ENCODE measurements at places on chromosomes 3 and 15.

GRCh38 chr15:88476635-88477060 lies 9.1 kb downstream of the MRPS11 start:
- DNase-seq = peak; percentile 6

DNA sequence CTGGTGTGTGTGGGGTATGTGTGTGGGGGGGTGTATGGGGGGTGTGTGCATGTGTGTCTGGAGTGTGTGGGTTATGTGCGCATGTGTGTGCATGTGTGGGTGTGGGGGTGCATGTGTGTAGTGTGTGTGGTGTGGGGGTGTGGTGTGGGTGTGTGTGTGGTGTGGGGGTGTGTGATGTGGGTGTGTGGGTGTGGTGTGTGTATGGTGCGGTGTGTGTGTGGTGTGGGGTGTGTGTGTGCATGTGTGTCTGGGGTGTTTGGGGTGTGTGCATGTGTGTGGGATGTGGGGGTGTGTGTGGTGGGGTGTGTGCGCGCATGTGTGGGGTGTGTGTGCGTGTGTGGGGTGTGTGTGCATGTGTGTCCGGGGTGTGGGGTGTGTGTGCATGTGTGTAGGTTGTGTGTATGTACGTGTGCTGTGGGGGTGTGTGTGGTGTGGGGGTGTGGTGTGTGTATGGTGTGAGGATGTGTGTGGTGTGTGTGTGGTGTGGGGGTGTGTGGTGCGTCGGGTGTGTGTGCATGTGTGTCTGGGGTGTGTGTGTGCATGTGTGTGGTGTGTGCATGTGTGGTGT lies 6.2 kb upstream of the OCA2 start:
- no peak for DNase-seq

GRCh38 chr15:20356911-20357480 lies 184.6 kb downstream of the GOLGA6L6 start:
- DNase-seq = no peak

DNA sequence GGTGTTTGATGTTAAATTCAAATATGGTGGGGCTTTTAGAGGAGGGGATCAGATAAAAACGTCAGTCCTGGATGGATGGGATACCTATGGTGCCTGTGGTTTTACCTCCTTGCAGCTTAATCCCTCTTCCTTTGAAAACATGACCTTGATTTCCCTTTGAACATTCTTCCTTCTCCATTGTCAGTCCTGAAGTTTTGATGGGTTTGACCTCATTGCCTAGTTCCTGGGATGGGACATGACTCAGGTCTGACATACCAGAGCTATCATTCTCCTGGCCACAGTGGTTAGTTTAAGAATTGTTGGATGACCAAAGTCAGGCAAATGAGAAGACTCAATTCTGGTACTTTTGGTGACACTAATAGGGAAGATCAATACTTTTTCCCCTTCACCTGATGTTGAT lies 87.2 kb downstream of the PRICKLE2 start:
- no peak for DNase-seq

DNA sequence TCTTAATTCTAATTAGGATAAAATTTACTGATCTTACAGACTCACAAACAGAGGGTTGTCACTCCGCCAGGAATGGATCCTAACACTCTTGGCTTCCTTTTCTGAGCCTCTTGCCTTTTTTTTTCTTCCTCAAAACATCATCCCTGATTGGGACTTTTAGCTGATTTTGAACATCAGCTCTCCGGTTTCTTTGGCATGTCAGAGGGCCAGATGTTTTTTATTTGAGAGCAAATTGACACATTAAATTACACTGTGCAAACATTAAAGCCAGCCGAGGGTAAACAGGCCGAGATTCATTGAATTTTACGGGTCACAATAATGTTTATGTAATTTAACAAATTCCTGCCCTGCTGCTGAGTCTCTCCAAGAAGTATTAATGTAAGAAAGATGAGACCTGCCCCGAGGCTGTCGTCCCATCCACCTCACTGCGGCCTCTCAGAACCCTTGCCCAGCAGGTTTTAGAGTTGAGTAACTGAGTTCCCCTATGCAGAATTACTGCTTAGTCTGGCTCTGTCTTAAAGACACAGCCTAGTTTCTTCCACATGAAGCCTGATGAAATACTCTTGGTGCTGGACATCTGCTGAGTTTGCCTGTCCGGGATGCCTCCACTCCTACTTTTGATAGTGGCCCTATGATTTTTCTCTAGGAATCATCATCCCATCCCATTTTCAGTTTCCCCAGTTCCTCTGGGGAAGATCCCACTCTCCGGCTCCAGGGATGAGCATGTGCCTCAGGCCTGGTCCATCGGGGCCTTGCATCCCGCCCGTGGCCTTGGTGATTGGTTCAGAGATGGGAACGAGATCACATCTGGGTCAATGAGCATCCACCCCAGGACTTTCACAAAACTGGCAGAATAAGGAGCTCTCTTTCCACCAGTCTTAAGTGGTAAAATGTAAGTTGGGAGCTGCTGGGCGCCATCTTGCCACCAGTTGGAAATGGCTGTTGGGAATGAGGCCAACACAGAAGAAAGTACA lies 226.6 kb upstream of the TLE3 start:
- DNase-seq = no peak

DNA sequence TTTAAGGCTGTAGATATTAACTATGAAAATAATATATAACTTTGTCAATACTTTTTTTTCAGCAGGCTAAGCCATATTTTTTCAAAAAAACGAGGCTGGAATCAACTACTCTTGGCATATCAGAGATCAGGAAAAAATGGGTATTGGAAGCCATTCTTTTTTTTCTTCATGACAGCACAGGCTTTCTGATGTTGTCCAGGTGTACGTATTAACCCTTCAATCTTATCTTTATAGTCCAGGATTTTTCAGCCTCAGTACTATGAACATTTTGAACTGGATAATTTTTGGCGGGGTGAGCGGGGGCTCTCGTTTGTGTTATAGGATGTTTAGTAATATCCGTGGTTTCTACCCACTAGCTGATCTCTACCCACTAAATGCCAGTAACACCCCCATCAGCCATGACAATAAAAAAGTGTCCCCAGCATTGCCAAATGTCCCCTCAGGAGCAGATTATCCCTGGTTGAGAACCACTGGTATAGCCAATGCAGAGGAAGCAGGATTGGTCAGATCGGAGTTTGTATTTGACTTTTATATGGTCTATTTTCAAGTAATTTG lies 52.0 kb downstream of the PLCL2 start:
- DNase-seq = no peak

DNA sequence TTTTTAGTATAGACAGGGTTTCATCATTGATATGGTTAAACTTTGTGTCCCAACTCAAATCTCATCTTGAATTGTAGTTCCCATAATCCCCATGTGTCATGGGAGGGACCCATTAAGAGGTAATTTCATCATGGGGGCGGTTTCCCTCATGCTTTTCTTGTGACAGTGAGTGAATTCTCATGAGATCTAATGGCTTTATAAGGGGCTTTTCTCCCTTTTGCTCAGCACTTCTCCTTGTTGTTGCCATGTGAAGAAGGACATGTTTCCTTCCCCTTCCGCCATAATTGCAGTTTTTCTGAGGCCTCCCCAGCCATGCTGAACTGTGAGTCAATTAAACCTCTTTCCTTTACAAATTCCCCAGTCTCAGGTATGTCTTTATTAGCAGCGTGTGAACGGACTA lies 20.2 kb upstream of the ZNF710 start:
- DNase-seq = no peak

DNA sequence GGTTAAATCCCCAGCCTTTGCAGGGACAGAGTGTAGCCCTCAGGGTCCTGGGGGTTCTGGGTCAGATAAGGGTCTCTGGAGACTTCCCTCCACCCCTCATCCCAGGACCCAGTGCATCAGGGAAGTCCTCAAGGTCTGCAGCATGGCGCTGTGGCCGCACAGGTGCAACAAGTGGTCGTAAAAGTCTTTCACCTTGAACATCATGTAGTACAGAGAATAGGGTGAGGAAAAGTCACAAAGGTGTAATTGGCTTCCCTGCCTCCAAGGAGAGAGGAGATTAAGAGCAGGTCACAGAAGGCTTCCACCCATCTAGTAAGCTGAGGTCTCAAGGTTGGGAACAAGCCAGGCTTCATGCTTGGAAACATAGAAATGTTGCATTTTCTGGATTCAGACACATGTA lies 29.2 kb upstream of the PLA2G4D start:
- DNase-seq = no peak

GRCh38 chr15:68383161-68384074 lies 48.5 kb downstream of the ITGA11 start:
- peak; percentile 6 for DNase-seq

DNA sequence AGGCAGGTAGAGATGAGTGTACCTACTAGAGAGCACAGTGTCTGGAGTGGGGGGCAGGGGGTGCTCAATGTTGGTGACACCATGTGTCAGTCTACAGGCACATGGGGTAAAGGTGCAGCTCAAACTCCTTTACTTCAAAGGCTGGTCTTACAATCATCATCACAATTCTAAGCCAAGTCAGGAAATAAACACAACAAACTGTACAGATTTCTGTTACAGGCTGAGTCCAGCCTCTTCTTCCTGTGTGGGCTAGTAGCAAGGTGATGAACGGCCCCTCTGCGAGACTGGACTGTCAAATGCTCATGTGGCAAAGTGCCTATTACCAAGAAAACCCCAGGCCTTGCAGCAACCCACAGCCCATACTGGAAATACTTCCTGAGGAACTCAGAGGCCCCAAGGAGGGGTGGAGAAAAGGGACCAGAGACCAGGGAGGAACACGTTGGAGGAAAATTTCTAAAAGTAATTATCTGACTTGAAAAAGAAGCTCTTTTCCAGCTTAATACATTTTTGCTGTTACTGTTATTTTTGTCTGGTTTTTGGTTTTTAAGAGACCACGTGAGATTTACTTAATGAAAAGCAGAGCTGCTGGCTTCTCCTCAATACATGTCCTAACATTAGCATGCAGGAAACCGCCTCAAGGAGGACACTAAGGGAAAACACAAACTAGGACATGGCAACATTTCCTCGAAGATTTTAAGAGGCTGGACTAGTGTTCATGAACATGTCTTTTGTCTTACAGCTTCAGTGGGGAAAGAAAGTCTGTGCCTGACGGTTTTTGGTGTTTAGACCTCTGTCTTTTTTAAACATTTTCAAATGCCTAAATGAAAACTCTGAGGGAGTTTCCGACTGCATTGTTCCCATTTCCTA lies 29.5 kb downstream of the TBC1D2B start:
- peak; percentile 44 for DNase-seq

- DNase-seq = no peak
These were observed 81.2 kb upstream of the PLXND1 start for GRCh38 chr3:129687586-129688125.

- peak; percentile 3 for DNase-seq
These were observed 10.5 kb upstream of the SLITRK3 start for GRCh38 chr3:165206454-165207266.

- DNase-seq = no peak
These were observed 142.5 kb downstream of the XXYLT1 start for GRCh38 chr3:195128255-195129071.

DNA sequence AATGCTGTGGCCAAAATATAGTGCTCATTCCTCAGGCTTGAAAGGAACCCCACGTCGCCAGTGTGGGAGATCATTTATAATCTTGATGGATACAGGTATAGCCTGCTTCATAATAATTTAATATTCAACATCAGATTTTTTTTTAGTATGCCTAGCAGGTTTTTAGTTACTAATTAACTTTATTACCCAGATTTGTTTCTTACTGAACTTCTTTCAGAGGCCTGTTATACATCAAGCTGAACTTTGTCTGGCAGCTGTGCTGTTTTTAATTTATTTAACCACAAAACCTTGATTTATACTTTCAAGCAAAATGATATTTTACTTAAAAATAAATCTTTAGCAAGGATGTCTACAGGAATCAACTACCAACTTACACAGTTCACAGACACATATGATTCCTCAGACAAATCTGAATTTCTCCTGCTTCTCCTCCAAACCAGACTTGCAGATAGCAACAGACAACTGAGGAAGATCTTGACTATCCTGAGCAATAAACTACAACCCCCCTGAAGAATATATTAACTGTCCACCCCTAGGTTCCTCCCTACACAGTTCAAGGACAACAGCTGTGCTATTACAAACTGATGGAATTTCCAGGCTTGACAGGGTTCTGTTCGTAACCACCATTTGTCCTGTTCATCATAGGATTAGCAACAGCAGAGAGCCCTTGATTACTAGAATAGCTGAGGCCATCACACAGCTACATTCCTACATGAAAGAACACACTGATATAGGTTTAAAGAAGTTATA lies 610 bp downstream of the MAP4 start:
- no peak for DNase-seq

DNA sequence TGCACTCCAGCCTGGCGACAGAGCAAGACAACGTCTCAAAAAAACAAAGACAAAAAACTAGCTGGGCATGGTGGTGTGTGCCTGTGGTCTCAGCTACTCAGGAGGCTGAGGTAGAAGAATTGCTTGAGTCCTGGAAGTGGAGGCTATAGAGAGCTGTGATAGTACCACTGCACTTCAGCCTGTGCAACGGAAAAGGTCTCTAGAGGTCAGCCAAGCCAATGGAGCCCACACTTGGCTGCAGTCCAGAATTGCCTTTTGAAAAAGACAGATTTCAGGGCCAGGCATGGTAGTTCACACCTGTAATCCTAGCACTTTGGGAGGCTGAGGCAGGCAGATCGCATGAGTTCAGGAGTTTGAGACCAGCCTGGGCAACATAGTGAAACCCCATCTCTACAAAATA lies 8.4 kb upstream of the RBPMS2 start:
- DNase-seq = no peak

- DNase-seq = no peak
These were observed 31.2 kb upstream of the PHLDB2 start for GRCh38 chr3:111827871-111828270.

- no peak for DNase-seq
These were observed 60.6 kb downstream of the SUCLG2 start for GRCh38 chr3:67593761-67594234.

DNA sequence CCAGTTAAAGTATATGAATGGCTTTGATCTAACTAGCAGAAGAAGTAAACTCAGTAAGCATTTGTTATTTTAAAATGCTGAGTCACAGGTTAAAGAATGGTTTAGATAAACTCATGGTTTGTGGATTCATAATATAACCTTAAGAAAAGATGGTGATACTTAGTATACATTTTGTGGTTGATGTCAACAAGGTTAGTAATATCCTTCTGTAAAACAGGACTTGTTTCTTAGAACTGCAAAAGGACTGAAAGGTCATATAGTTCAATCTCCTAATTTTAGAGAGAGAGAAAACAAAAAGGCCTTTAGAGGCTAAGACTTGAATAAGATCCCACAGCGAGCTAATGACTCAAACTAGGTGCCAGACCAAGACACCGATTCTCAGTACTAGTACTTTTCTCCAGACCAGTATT lies 50.0 kb downstream of the STRIT1 start:
- DNase-seq = no peak

DNA sequence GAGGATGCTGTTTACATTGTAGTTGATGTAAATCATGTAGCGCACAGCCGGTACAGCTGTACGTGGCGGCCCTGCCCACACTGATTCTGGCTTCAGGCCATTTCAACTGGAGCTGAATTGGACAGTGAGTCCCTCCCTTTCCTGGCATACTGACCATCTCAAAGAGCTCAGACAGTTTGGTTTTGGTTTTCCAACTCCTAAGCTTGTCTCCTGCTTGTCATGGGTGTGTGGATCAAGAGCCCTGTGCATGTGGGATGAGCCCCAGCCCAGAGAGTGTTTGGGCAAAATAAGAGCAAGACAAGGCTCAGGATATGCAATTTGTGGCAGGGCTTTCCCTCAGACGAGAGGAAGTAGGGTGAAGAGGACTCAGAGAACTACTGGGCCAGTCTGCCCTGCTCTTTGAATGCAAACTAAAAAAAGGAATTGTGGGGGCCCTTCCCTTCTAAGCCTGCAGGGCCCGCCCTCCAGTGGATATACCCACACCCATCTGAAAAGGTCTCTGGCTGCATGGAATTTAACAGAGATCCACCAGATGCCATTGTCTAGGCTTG lies 13.3 kb downstream of the ITGA11 start:
- no peak for DNase-seq
